Activated effector memory CD4-positive, alpha-beta T cell treated with anti-CD3 and anti-CD28 coated beads, Interleukin-2, amount 50 U/mL, for 16 hours (primary cell): ENCODE measurements at places on chromosomes 4 and X.
A peak's percentile ranks its signal among the peaks of the same experiment; 100 is the strongest.

DNA sequence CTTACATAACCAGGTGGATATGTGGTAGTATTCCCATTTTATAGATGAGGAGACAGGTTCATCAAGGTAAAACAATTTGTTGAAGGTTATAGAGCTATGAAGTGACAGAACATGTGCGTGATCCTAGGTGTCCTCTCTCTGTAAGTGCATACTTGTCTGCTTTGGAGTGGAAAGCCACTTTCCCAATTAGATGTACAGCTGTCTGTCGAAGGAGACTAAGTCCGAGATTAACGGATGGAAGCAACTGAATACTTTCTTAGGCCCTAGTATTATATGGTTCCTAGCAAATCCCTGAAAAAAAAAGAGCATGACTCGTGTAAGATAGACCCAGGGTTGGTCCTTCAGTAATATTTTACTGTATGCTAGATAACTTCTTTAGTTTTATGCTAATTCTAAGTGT is 19.7 kb downstream of the TMEM131L start:
- no peak for DNase-seq

DNA sequence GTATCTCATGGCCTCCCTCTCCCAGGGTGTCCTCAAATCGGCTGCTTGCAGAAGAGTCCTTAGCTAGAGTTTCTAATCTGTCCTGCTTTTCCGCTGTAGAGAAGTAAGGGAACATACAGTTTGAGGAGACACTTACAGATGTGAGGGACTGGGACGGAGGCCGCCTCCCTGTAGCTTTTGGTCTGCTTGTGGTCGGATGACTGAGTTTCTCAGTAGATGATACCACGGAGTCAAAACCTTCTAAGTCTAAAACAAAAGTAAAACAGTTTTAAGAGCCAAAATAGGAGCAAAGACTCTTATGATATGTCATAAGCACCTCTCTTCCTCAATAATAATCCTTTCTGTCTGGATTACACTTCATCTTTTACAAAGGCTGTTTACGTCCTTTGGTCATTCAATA is 34.5 kb upstream of the MAP3K15 start:
- no peak for DNase-seq

DNA sequence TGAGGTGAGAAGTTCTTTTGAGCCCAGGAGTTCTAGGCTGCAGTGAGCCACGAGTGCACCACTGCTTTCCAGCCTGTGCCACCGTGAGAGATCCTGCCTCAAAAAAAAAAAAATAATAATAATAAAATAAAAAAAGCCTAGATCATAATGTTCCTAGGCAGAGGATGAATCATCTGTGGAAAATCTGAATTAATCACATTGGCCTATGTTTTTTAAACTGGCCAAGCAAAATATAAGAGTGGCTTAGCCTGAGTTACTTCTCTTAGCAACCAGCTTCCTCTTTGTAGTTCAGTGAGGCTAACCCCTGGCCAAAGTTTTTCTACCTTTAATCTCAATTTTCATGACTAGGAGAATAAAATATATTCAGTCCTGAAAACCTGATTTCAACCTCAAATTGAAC is 614.6 kb downstream of the PPP4R3C start:
- DNase-seq, result no peak

- DNase-seq, result no peak
These were observed 144.9 kb downstream of the C4orf33 start for GRCh38 chr4:129240816-129241215.

GRCh38 chrX:34917146-34917545 is 25.4 kb upstream of the FAM47B start:
- DNase-seq, result no peak

GRCh38 chr4:168923526-168924194 is 86.4 kb downstream of the CBR4 start:
- peak; percentile 71 for DNase-seq

DNA sequence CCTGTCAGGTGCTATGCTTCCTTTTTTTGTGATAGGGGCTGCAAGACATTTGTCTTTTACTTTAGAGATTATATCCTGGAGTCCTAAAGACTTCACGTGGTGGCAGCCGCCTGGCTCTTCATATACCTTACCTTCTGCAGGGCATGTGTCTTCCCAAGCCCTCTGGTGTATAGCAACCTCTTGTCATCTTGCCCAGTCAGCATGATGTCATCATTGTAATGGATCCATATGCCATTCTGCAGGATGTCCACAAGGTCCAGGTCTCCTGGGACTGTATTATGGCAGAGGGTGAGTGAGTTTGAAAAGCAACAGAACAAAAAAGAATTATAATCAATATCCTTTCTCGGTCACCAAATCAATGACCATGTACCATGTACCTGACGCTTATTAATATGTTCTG is 82.2 kb upstream of the SCOC start:
- DNase-seq, result no peak

DNA sequence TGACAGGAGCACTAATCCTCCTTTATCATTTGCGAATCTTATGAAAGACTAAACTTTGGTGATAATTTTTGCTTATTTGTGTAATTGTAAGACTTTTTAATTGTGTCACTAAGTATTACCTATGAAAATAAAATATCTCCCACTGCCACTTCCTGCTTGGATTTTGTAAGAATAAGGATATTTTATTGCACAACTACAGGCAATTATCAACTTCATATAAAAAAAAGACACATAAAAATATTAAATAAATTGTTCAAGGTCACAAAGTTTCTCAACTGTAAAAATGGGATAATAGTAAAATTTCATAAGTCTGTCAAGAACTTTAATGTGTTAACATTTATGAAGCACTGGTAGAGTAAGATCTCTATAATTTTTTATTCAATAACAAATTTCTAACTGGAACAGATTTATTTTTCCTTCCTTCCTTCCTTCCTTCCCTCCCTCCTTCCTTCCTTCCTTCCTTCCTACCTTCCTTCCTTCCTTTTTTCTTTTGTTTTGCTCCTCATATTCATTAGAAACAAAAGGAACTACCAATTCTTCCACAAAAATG is 527.6 kb upstream of the FAM47C start:
- no peak for DNase-seq

DNA sequence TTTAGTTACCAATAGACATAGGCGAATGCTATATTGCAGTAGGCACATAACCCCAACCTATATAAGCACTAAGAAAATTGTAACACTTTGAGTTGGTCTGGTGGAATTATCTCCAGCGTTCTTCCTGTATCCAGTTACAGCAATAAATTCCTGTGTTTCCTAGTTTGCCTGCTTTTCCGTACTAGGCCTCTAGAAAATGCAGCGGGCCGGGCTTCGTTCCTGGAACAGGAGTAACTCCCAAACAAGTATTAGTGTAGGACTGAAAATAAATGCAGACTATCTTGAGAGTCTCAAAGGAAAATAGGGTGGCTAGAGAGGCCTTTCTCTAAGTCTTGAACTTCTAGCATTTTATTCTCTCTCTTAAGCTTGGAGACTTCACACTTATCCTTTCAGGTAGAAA is 159.8 kb downstream of the OR13H1 start:
- no peak for DNase-seq

DNA sequence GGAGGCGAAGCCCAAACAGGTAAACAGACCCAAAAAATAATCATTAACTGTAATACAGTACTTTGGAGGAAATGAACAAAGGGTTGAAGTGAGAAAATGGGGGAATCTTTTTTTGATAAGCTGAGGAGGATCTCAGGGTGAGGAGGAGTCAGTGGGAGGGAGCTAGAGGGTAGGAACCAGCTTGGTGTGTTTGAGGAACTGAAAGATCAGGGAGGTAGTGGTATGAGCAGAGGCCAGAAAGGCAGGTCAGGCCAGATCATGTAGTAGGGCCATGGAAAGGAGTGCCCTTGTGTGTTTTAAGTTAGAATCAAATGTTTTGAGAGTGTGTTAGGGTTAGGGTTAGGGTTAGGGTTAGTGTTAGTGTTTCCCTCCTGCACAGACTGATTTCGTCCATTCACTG is 48.8 kb downstream of the PPP2R2C start:
- no peak for DNase-seq

GRCh38 chr4:173334891-173335752 is 964 bp upstream of the HMGB2 start:
- peak; percentile 78 for DNase-seq
